ENCODE measurements at places on chromosomes 5 and 9.

DNA sequence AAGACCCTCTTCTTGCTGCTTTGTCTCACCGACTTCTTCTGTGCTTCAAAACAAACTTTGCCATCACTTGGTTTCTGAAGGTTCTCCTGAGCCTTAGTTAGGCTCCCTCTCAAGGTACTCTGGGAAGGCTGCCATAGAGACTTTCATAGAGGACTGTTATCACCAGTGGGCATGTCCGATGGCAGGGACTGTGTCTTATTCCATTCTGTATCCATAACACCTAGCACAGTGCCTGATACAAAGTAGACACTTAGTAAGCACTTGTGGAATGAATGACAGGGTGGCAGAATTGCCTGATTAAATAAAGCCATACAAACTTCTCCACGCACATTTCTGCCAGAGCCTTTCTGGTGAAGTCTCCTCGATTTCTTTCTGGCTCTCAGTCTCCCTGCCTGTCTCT is 32.7 kb downstream of the AGXT2 start:
- DNase-seq, result no peak

GRCh38 chr5:102778478-102778877 is 23.4 kb downstream of the PAM start:
- DNase-seq, result no peak

DNA sequence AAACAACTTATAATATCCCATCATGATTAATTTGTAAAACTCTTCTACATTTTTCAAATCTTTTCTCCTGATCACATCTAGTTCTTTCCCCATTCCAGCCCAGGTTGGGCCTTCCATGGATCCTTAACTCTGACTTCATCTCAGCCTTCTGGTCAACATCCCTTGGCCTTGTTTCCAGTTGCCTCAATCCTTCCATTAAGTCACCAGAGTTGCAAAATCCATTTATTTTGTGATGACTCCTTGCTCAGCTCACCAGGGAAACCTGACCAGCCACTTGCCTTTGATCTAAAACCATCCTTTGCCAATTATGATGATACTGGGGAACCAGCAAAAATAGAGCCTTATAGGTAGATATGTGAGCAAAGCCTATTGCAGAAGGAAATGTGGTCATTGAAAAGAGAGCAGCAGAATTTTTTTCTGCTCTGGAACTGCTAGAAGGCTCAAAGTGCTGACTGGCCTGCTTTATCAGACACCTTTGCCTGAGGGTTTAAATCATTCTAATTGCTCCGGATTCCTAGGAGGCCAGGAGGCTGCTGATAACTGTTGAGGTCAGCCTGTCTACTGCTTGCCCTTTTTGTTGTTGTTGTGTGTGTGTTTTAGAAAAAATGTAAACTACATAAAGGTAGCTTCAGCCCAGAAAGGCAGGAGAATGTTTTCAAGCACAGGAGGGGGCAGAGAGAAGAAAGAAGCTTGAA is 512.2 kb upstream of the GRIA1 start:
- DNase-seq, result no peak

- no peak for DNase-seq
Measured at GRCh38 chr5:156259618-156260017, 67.3 kb upstream of the SGCD start.

DNA sequence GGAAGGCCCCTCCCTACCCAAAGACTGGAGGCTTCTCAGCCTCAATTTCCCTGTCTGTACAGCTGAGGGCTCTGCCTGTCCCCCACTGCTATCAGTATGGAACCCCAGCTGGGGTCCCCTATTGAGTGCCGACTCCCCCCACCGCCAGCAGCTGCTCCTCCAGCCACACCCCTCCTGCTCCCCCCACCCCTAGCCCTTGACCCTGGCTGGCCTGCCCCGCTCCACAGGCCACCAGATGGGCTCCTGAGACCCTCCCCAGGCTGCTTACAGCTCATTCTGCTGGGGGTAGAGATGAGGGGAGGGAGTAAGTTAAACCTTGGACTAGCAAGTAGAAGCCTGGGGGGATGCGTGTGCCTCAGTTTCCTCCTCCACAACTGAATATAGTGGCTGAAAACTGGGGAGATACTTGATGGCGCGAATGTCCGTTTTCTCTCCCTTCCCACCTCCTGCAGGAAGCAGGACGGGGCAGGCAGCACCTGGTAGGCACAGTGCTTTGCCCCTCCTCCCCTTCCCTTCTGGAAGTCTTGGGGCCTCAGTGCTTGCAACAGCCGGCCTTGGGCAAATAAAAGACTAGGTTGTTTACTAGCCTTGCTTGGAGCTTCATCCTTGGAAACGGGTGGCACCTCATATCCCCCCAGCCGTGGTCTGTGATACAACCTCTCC is 19.1 kb downstream of the URM1 start:
- no peak for DNase-seq

- DNase-seq, result no peak
Measured at GRCh38 chr9:136047076-136047774, 47.9 kb downstream of the NACC2 start.

DNA sequence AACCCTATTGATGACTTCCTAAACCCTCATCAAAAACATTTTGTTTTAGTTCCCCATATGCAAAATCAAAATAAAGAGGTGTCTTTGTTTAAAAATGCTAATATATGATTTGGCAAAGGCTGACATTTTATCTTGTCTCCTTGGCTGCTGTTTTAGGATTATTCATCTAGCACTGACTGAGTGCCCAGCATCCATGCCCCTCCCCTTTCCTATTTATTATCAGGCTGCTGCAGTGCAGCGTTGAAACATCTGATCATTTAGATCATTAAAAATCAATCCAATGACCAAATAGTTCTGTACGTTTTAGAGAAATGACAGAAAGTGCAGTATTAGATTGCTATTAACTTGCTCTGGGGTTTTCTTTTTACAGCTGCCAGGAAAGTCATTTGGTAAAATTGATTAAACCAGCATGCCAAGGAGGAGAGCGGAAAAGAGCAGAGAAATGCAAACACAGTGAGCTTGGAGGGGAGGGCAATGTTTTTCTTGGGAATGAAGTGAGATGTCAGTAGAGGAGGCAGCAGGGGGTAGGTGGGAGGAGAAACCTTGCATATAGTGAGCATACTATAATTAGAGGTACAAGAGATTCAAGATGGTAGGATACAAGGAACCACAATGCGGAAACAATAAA is 286.3 kb downstream of the PDE4D start:
- no peak for DNase-seq

DNA sequence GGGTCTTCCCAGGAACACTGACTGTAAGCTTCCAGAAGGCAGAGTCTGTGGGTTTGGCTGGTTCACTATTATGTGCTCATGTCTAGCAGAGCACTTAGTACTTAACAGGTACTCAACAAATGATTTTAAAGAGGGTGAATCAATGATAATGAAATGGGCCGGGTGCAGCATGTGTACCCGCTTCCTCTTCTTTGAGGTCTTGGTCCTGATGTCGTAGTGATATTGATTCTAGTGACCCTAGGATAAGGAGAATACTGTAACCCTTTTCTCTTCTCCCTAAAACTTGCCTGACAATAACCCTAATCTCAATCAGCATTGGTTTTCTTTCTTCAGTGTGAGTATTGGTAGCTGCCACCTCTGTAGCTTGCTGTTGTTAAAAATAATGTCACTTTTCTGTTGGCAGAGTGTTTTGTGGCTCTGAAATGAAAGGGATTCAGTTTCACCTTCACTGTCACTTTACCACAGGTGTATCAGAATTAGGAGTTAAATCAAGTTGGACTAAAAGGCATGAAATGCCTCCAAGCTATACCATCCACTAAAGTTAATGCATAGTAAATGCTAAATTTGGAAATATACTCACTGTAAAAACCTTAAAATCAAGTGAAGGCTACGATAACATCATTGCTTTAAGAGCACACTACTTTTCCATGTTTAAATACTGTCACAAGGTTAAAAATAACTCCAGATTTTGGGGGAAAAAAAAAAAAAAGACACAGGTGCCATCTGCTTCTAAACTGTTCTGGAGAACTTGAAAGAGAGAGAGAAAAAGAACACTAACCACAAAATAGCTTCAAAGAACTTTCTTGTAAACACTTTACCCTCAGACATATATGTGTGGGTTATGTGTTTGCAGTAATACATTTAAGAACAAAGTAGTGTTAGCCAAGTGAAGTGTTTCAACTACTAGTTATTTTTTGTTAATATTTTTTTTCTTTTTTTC is 6.0 kb downstream of the CAMK4 start:
- DNase-seq, result no peak

DNA sequence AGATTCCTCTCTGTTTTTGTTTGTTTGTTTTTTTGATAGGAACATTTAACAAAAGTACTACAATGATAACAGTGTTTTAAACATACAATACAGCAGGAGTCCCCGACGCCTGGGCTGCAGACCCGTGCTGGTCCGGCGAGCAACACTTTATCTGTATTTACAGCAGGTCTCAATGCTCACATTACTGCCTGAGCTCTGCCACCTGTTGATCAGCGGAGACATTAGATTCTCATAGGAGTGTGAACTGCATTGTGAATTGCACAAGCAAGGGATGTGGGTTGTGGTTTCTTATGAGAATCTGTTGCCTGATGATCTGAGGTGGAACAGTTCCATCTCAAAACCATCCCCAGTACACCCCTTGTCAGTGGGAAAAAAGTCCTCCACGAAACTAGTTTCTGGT is 1068.5 kb upstream of the CDH10 start:
- no peak for DNase-seq

- no peak for DNase-seq
Measured at GRCh38 chr9:109442716-109443115, 55.4 kb downstream of the PTPN3 start.

DNA sequence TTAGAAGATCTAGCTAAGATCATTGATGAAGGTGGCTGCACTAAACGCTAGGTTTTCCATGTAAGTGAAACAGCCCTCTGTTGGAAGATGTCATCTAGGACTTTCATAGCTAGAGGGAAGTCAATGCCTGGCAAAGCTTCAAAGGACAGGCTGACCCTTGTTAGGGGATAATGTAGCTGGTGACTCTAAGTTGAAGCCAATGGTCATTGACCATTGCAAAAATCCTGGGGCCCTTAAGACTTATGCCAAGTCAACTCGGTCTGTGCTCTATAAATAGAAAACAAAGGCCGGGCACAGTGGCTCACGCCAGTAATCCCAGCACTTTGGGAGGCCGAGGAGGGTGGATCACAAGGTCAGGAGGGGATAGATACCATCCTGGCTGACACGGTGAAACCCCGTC is 26.6 kb upstream of the FIBCD1 start:
- DNase-seq, result no peak

GRCh38 chr9:13487498-13487897 is 208.0 kb upstream of the MPDZ start:
- DNase-seq, result no peak

DNA sequence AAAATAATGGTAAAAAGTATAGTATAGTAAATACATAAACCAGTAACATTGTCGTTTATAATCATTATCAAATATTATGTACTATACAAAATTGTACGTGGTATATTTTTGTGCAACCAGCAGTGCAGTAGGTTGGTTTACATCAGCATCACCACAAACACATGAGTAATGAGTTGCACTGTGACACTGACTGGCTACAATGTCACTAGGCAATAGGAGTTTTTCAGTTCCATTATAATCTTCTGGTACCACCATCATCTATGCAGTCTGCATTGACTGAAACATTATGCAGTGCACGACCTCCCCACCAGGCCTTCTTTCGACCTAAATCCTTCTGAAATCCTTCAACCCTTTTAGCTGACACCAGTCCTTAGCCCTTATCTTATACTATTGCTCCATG is 105.8 kb downstream of the SREK1 start:
- no peak for DNase-seq

DNA sequence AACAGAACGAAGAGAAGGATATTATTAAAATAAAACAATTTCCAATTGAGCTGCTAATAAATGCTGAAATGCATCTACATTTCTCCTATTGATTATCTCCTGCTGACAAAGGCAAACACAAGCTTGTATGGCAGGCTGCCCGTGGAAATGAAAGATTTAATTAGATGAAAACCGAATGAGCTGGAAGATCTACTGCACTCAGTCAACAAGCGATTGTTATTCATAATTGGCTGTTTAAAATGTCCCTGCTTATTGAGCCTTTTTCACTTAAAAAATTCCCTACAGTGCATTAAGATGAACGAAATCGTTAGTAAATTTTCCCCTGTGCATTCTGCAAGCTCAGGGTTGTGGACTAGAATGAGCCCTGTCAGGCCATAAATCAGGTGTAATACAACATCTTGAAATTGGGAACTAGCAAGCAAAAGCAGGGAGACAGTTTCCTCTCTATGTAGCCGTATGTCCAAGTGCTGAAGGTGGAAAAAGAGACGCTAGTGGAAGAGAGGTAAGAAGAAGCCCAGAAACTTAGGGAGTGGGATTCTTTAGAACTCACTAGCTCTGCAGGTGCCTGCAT is 28.5 kb upstream of the KIF4B start:
- DNase-seq, result no peak

DNA sequence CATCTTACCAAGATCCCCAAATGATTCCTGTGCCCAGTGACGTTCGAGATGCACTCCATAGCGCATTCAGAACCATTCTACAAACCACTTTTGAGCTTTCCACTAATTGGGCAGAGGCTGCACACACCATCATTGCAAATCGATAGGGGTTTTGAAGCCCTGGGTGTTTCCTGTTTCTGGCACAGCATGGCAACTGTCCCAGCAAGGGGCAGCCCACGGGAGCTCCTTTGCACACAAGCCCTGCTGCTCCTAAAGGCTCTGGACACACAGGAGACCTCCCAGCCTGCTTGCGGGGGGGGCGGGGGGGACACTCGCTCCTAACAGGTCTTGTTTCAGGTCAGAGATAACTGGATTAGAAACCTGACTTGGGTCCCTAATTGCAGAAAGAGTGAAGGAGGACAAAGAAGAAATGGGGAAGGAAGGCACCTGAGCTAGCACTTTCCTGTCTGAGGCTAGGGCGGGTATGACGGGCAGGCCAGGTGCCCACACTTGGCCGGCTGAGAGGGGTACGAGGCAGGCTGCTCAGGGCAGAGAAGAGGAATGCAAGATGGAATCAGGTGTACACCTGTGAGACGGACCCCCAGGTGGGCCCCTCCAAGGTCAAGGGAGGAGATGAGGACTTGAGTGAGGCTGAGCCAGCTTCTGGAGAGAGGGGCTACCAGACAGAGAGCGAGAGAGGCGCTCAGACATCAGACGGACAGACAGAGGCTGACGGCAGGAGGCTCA is 820 bp downstream of the FBP1 start:
- no peak for DNase-seq

- DNase-seq, result no peak
Measured at GRCh38 chr9:118962426-118962825, 406.8 kb downstream of the BRINP1 start.

GRCh38 chr5:79172269-79172668 is 60.7 kb downstream of the BHMT start:
- no peak for DNase-seq

DNA sequence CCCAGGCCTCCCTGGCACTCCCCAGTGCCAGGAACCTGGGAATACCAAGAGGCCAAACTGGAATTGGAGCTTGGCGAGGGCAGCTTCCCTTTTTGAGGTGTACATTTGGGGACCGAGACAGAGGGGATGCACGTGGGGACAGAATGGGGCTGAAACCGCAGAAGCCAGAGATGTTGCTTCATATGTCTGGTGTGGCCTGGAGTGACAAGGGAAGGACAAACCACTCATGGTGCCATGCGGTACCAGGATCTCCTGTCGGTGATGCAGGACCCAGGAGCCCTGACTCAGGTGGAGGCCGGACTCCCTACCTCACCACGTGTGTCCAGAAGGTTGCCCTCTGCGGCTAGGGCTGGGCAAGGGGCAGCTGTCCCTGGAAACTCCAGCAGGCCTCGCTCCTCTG is 4.0 kb upstream of the CSF2 start:
- DNase-seq, result no peak

Measured in stimulated activated naive CD4-positive, alpha-beta T cell treated with Interleukin-2 at 50 U/mL for 16 hours (primary cell).